Heart right ventricle (tissue), 16 donors: ENCODE measurements at places on chromosomes 12 and 14. TPM values are rescaled to one million over a fixed set of nuclear protein-coding genes. Genes with fewer than 3 reads are reported as not detected.

DNA sequence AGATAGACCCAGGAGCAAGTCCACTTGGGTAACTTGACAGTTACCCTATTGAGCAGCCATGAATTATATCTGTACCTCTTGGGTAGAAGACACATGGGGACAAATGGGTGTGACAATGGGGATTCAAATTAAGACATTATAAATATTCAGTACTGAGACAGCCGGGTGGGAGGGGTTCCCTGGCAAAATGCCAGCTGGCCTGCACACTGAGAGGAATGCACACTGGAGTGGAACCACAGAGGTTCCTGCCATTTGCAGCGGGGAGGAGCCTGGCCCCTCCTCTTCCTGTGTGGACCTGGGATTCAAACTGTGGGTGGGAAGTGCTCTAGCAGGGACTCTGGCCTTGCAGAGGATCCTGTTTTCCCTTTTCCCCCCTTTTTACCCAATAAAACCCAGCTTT, 118.7 kb upstream of the CDKN3 start:
- no peak for DNase-seq

GRCh38 chr14:66163023-66163422, 323.1 kb upstream of the CCDC196 start:
- DNase-seq: no peak

- no peak for DNase-seq
Measured at GRCh38 chr12:5433845-5434646, 2.1 kb downstream of the NTF3 start.

EML5 gene
- polyA plus RNA-seq: 0.04 TPM
